Fibroblast of lung (primary cell): ENCODE measurements at places on chromosomes 11 and 22. TPM values are rescaled to one million over a fixed set of nuclear protein-coding genes. Genes with fewer than 3 reads are reported as not detected.
A peak's percentile ranks its signal among the peaks of the same experiment; 100 is the strongest.

Gene SPON1
- 3.5 and 30.6 TPM in 2 replicates for total RNA-seq

Gene DEPDC5
- total RNA-seq: 8.2 and 10.4 TPM in 2 replicates

Gene MMP7
- 0.17 TPM in 1 of 2 replicates, not detected in the other for total RNA-seq

Gene LMO2
- 0.17 and 0.51 TPM in 2 replicates for total RNA-seq

Gene FGF3
- total RNA-seq: not detected in 2 replicates

Gene BIRC3
- total RNA-seq: 3.3 TPM in 2 replicates

Gene RAG1
- 0.77 and 0.99 TPM in 2 replicates for total RNA-seq

Gene RAB30
- 19.3 and 45.2 TPM in 2 replicates for total RNA-seq

DNA sequence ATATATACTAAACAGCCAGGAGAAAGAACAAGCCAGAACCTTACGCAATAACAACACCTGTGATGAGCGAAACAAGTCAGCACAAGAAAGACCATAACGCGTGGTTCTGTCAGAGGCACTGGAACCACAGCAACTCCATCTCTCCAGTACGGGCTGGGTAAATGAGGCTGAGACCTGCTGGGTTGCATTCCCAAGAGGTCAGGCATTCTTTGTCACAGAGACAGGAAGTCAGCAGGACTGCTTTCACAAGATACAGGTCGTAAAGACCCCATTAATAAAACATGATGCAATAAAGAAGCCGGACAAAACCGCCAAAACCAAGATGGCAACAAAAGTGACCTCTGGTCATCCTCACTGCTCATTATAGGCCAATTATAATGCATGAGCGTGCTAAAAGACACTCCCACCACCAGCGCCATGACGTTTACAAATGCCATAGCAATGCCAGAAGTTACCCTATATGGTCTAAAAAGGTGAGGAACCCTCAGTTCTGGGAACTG is 21.7 kb downstream of the TPST2 start:
- peak; percentile 26 for DNase-seq

DNA sequence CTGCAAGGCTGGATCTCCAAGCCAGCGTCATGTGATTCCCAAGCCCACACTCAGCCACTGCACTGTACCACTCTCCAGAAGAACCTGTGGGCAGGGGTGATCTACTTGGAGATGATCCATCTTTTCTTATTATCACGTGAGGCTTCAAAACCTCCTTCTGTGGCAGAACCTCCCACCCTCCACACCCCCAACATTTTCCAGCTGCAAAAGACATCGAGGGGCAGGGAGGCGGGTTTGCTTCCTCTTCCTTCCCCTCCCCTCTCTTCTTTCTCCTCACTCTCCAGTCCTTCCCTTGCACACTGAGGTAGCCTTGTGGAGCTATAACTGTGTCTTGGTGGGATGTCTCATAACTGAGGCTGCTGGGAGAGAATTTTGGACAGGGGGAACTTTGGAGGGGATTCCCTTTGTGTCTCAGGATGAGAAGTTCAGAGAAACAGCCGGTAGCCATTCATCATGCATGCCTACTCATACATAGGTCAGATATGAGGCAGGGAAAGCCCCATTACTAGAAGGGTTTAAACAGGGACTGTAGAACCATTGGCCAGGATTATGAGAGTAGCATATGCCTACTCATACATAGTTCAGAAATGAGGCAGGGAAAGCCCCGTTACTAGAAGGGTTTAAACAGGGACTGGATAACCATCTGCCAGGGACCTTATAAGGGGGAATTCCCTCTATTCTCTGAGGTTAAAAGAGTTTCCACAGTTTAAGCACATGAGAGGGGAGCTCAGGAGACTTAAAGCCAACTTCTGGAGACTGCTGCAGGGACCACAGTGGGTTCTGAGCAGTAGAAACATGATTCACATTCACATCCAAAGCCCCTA is 420.7 kb upstream of the CADM1 start:
- peak; percentile 88 for DNase-seq

DNA sequence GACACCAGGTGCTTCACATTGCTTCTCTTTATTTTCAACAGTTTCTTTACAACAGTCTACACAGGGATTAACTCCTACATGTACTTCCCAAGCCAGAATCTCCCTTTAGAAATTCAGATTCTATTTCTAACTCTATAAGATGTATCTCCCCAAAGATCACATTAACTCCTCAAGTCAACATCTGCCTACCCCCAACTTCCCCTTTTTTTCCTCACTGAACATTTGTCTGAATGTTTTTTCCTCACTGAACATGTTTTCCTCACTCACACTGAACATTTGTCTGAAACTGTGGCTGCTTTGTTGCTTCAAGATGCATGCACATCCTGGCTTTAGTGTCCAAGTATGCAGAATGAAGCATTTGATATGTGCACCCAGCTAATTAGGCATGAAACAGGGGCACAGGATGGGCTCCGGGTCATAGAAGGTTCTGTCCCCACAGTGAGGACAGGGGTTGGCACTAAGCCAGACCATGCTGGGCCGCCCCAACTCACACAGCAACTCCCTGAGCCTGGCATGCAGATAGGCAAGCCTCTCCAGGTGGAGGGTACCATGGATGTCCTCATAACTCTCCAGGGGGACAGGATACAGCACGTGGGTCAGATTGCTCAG is 11.3 kb downstream of the PRAME start:
- no peak for DNase-seq

- DNase-seq: peak; percentile 37
Observed at GRCh38 chr22:41290262-41291221, 4.6 kb upstream of the RANGAP1 start.

- peak; percentile 1 for DNase-seq
Observed at GRCh38 chr11:59247531-59248227, 35.0 kb upstream of the MPEG1 start.

DNA sequence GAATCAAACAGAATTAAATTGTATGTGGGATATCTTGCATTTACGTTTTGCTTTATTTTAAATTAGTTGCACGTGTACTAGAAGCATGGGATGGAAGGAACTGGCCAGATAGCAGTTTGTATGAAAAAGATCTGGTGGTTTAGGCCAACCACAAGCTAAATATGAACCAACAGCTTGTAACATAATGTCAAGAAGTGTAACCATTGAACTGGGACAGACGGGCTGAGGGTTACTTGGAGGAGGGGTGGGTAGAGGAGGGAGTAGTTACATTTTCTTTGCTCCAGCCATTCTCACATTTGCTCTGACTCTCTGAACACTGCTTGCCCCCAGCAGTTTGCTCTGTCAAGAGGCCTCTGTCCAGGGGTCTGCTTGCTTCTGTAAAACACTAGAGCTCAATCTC is 31.7 kb upstream of the CXCR5 start:
- no peak for DNase-seq

- no peak for DNase-seq
Observed at GRCh38 chr22:26431261-26431995, 2.4 kb downstream of the ASPHD2 start.

- no peak for DNase-seq
Observed at GRCh38 chr11:69892237-69892985, 73.2 kb upstream of the FGF3 start.

DNA sequence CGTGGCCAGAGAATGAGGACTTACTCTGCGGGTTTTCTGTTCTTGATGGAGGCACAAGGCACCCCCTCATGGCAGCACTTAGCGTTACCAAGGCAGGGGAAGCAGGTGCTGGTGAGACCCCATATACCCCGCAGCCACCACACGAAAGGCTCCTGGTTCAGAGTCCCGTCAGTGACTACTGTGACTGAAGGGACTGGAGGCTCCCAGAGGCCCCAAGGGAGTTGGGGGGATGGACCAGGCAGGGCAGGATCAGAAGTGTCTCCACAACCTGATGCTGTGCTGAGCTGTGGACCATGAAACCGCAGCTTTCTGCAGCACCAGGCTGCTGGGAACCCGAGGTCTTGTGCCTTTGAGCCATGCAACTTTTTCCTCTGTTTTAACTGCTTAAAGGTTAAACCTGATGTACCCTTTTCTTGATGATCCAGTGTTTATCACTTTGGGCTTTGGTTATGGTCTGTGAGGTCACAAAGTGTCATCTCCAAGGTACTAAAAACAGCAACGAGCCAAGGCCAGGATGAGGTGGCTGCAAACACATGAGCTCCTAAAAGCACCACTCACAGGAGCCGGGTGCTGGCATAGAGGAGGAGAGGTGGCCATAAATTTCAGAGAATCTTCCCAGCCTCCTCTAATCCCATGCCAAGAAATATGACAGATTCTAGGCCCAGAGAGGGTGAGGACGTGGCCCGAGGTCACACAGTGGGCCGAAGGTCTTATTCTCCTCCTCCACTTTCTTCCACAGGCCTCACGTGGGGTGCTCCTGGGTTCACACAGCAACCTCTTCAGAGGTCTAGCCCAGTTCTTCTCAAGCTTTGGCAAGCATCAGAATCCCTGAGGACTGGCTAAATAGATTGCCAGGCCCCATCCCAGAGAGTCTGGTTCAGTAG is 4.2 kb upstream of the LRRC32 start:
- DNase-seq: no peak

GRCh38 chr22:46742576-46743221 is 4.6 kb upstream of the CERK start:
- no peak for DNase-seq

GRCh38 chr11:134377876-134378275 is 34.2 kb downstream of the B3GAT1 start:
- DNase-seq: no peak

- no peak for DNase-seq
Observed at GRCh38 chr22:38271927-38272372, 860 bp downstream of the TMEM184B start.

DNA sequence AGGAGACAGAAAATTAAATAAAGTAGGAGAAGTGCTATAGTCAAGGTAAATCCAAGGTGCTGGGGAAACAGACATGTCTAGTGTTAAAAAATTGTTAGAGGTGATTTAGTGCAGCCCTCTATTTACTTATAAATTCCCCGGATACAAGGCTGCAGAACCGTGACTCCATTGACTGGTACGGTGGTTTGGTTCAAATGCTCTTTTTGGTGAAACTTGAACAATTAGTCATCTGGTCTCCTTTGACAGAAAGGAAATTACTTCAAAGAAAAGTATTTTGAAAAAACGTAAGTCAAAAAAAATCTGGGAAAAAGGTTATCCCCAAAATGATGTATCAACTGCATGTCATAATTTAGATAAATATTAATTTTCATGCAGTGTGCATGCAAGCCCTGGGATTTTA is 399.2 kb downstream of the CNTN5 start:
- no peak for DNase-seq

- DNase-seq: peak; percentile 55
Observed at GRCh38 chr22:46528121-46528610, 9.3 kb downstream of the CELSR1 start.

- no peak for DNase-seq
Observed at GRCh38 chr11:68565768-68566167, 105.2 kb downstream of the PPP6R3 start.

GRCh38 chr11:35208795-35209194 is 69.8 kb downstream of the CD44 start:
- DNase-seq: no peak

GRCh38 chr11:9569588-9570164 is 3.8 kb upstream of the WEE1 start:
- DNase-seq: no peak

- peak; percentile 57 for DNase-seq
Observed at GRCh38 chr11:64996710-64997380, at the start of gene BATF2. TSS of gene BATF2 (minus strand) at chr11:64996971. CDS start at chr11:64996914, 57 bp downstream.

DNA sequence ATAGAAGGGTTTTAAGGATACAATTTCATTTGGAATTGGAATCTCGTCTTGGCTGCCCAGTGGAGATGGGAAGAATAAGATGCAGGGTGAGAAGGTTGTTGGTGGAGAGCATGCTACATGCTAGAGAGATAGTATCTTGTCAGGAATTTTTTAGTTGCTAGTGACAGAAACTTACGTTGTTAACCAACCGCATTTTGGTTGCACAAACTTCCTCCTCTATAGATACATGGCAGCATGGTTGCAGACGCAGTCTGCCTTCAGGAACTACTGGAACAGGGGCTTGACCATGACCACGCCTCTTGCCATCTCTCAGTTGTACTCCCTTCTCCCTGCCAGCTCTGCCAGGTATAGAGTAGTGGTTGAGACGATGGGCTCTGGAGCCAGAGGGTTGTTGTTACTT is 13.5 kb upstream of the CCDC90B start:
- no peak for DNase-seq

GRCh38 chr11:74771139-74771538 is 22.5 kb downstream of the RNF169 start:
- no peak for DNase-seq

GRCh38 chr11:44313761-44314489 is 4.0 kb upstream of the ALX4 start:
- no peak for DNase-seq

DNA sequence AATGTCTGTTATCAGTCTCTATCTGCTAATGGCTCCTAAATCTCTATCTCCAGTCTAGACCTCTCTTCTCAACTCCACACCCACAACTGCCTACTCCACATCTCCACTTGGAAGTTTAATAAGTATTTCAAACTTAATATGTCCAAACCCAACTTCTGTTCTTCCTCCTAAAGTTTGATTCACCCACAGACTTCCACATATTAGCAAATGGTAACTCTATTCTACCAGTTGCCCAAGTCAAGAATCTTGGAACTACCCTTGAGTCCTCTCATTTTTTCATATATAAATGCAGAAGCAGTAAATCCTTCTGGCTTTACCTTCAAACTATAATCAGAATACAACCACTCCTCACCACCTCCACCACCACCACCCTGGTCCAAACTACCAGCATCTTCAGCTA is 6.7 kb upstream of the JAML start:
- no peak for DNase-seq

DNA sequence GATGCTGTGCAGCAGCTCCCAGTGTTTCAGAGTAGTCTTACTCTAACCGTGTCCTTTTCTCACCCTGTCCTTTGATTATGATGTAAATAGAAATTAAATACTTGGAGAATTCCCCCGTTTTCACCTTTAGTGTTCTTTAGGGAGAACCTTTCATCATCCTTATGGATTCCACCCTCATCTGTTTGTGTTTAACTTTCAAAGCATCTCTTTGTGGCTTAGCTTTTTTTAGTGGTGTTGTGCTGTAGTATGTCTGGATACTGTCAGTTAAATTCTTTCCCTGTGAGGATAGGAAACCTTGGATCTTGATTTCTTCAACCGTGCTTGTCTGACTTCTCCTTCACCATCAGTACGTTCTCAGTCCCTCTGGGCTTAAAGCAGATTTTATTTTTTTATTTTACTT is 48.5 kb downstream of the PPP6R3 start:
- no peak for DNase-seq

GRCh38 chr11:81674211-81674610 is 1059.5 kb downstream of the FAM181B start:
- DNase-seq: no peak

DNA sequence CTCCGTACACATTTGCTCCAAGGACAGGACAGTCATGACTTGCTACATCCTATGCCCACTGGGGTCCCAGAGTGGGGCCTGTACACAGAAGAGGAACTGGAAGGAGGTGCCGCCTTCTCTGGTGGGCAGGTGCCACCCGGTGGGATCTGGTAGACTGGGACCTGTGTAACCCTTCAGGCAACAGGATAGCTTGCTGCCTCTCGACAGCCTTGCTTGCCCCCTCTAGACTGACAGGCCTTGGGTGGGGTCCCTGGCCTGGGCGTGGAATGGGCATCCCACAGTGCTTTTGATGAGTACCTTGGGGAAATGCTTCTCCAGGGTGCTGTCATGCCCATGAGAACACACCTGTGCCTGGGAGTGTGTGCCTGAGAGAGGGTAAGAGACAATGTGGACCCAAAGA is 15.8 kb downstream of the SHANK3 start:
- no peak for DNase-seq
